NCI-H748 treated with DMSO at 0.1 percent for 48 hours (cell line): ENCODE measurements at places on chromosomes 2 and 18.

DNA sequence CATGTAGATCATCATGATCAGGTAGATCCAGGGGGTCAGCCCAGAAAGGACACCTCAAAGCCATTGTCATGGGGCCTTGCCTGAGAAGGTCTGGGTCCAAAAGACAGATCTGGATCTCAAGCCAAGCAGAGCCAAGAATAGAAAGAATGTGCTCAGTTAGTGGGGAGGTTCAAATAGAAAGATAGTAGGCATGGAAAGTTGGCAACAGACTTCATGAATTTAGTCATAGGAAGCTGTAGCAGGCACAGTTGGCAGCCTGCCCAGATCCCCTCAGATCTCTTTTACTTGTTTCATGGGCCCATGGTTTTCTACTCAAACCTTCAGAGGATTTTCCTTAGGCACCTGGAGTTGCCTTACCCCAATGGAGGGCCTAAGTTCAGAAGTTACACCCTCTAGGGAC is 767.0 kb downstream of the SLC4A3 start:
- no peak for DNase-seq

DNA sequence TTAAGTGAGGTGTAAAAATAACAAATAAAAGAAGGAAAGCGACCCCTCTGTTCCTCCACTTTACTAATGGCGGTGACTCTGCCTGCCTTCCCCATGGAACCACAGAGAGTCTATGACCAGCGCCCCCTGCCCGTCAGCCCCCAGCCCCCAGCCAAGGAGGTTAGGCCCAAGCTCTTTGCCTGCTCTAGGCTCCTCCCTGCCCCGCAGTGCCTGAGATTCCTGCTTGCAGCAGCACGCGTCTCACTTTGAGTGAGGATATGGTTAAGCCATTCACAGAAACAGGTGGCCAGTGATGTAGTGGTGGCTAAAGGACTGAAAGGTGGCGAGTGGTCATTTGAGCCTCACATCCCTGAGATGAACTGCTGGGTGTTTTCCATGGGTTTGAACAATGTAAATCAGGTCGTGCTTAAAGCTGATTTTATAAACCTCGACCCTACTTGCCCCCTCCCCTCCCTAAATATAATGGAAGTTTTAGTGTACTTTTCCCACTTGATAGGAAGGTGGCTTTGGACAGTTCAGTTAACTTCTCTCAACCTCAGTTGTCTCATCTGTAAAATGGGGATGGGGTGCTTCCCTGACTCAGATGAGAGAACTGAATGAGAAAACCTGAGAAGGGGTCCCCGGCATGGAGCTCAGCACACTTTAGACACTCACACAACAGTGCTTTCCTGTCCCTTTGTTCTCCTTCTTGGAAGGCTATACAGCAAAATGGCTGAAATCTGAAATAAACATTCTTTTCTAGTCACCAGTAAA is 46.5 kb downstream of the IL1RL2 start:
- no peak for DNase-seq

- DNase-seq: no peak
These were observed 71.0 kb downstream of the IL1R2 start for GRCh38 chr2:102062802-102063201.

DNA sequence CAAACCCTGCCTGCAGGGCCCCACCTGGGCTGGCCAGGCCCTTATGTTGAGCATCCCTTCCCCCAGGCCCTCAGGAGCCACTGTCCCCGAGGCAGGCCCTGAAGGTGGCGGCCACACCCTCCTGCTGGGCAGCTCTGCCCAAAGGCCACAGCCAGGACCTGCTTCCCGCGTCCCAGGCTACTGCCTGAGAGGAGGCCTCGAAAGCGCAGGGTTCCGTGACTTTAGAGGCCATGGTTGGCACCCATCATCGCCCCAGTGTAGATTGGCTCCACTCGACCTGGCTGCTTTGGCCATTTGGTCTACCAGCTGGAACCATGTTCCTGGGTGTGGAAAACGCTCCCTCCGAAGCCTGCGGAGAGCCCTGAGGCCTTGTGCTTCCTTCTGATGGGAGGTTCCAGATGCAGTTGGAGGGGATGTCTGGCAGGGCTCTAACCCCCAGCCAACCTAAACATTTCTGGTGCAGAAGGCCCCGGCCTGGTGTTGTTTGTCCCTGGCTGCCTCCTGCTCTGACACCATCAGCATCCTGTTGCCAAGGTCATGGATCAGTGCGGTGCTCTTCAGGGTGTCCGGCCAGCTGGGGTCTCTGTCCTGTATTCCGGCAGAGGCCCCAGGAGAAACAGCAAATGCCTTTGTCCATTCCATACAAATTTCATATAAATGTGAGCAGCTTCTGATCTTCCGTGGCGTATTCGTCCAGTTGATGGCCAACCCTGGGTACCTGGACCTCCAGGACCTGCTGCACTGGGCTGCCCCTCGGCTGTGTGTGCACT is 14.7 kb downstream of the CAPN10 start:
- DNase-seq: no peak

DNA sequence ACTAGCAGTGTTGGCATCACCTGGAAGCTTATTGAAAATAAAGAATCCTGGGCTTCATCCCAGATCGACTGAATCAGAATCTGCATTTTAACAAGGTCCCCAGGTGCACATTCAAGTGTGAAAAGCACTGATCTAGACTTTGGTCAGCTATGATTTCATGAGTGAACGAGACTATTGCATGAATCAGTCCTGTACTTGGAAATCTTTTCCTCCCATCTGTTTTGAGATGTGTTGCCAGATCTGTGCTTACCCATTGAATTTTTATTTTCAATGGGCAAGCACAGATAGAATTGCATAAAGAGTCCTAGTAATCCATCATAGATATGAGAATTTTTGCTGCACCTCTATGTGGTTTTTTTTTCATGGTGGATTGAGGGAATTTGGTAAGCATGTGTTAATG is 64.0 kb downstream of the PMS1 start:
- DNase-seq: no peak

DNA sequence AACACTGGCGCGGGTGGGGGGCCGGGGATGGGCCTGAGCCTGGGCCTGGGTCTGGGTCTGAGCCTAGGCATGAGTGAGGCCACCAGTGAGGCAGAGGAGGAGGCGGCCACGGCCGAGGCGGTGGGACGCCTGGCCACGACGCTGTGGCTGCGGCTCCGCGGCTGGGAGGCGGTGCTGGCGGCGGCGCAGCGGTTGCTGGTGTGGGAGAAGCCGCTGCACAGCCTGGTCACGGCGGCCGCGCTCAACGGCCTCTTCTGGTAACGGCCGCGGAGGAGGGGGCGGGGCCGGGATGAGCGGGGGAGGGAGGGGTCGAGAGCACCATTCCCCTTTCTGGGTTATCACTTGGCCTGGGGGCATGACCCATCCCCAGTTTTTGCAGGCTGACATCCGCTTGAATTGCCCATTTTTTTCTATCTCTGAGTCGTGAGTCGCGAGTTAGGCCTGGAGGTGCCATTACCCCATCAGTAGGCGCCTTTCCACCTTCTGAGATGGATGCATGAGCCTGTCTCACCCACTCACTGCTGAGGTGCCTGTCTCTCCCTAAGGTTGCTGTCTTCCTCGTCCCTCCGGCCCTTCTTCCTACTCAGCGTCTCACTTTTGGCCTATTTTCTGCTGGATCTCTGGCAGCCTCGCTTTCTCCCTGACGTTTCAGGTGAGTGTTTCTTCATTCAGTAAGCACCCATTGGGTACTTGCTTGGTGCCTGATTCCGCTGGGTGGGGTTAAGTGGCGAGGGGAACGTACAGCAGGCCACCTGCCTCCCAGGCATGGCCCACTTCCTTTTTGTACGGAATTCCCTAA is 501 bp downstream of the RETREG2 start:
- no peak for DNase-seq

DNA sequence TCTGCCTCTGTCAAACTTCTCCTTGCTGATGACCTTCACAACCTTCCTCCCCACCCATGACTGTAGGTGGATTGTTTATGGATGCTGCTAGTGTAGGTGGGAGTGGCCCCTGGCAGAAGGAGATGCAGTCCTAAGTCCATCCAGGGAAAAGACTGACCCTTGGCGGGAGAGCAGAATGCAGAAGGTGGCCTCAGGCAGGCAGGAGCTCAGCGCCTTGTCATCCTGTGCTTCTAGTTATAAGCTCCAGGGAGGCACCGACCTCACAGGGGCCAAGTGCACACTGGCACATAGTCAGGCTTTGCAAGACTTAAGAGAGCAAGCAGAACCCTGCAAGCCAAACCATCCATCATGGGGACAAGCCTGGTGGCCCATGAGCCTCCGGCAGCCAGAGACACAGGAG is 74.4 kb downstream of the CAPN13 start:
- no peak for DNase-seq

GRCh38 chr2:100877555-100877954 is 57.6 kb downstream of the NPAS2 start:
- DNase-seq: no peak

DNA sequence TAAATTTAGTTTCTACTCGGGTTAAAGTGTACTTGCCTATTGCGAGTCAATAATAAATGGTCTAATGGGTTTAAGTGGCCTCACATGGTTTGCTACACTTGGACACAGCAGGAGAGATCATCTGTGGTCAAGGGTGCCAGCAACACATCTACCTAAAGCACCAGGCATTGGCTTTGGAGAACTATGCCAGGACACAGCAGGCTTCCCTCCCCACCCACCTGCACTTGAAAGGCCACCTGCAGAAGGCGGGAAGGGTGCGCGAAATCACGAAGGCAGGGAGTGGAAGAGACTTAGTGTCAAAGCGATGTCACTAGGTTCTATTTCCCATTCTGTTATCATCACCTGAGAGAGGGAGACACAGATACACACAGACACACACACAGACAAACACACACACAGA is 44.5 kb downstream of the MYT1L start:
- DNase-seq: peak; percentile 8

DNA sequence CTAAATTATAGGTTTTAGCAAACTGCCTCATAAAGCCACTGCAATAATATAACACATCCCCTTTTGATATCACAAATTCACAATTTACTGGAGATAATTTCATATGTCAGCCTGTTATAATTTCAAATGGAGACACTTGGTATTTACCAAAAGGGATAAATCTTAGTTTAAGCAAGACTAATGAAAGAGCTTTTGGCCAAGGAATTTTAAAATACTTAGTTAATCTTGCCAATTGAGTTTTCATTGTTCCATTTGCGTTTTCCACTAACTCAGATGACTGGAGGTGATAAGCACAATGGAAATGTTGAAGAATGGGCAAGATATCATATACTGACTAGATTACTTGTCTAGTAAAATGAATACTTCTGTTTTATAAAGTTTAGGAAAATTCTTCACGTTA is 379.3 kb upstream of the SYT4 start:
- no peak for DNase-seq
